ENCODE measurements at places on chromosomes 12 and 14.

DNA sequence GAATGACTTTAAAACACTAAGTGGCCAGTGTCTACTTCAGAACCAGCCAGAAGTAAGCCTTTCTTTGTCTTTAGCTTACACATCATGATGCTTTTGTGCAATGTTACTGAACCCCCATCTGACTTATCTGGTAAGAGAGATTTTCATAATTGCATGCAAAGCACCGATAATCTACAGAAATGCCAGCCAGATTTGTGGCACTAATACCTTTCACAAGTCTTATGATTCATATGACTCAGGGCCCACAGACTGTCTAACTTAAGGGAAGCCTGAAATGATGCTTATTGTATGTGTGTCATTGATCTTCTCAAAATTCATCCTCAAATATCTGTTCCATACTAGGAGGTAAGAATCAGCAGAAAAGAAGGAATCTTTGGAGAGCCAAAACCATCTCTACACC is 18.0 kb downstream of the IGF1 start:
- no peak for DNase-seq

DNA sequence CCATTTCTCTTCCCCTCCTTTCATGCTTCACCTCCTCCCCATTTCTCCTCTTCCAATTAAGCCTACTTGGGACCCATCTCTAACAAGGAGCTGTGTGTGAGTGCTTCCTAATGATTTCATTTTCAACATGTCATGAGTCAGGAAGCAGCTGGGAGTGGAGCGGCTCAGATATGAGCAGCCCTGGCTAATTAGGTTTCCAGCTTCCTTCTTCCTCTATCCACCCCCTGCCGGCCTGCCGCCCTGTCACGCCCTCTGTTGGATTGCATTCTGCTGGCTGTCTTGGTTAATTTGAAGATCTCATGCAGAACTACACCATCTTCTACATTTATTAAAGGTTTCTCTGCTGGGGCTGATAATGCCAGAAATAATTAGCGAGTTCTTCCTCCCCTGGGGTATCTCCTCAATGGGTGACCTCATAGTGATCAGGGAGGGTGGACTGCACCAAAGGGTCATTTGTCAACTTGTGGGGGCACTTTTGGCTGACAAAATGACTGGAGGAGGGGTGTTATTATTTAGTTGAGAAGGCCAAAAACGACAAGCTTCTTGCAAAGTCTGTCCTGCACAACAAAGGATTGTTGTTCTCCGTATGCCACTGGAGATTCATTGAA is 300.9 kb upstream of the SRRM4 start:
- no peak for DNase-seq

DNA sequence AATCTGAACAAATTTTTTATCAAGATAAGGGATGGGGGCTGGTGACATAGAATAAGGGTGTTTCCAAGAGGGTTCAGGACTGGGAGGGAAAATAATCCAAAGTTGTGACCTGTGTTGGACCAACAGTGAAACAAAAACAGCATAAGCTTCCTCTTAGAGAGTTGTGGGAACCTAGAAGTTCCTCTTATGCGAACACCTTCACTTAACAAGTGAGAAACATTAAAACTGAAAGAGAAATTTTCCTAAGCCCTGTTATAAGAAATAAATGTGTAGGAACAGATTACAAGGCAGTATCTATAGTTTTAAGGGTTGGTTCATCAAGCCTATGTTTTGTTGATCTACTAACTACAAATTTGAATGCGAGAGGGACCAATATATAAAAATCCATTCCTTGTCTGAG is 58.4 kb downstream of the LLPH start:
- DNase-seq: no peak

GRCh38 chr12:113232840-113233585 is 11.7 kb downstream of the TPCN1 start:
- DNase-seq: peak; percentile 21

DNA sequence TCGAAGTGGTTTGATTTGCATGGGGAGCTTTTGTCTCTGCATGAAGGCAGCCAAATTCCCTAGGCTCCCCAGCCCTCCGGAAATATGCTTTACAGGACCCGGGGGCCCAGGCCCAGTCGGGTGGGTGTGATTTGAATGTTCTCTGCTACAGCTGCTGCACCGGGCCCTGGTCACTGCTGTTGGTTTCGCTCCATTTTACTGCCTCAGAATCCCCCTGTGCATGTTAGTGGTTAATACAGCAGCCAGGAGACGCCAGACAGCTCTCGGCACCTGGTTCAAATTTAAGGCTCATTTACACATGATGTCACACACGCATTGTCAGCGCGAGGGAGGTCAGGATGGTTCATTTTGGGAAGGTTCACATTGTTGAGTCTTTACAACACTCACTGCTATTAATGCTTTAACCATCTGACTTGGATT is 99.6 kb downstream of the SLC38A6 start:
- DNase-seq: no peak

GRCh38 chr14:73782623-73783022 is 68.4 kb upstream of the PNMA1 start:
- no peak for DNase-seq

GRCh38 chr14:51396222-51396815 is 156.3 kb downstream of the TMX1 start:
- DNase-seq: no peak

DNA sequence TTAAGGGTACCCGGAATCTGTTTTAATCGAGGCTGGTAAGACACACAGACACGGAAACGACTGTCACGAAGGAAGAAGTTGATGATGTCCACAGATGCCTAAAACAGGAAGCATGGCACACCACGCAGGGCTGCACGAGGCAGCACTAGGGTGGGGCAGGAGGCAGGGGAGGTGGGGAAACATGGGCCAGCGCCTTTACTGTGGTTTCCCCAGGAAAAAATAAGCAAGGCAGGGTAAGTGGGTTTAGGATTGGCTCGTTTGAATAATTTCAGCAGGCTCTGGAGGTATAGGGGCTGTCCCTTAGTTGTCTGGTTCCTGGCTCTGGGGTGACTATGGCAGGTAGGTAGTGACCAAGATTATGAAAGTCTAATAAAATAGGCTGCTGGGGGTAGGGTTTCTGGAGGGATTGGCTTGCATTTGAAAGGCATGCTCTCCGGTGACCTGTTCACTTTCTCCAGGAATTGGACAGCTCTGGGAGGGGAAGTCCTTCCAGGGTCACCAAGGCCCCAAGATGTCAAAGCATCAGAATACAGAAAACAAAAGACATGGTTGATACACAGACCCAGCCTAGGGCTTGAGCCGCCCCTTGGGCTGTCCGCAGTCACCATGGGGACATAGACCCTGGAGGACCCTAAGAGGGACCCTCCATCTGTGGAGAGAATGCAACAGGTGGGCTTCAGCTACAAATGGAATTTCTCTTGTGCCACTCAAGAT is 35.3 kb downstream of the MAP1LC3B2 start:
- DNase-seq: no peak

DNA sequence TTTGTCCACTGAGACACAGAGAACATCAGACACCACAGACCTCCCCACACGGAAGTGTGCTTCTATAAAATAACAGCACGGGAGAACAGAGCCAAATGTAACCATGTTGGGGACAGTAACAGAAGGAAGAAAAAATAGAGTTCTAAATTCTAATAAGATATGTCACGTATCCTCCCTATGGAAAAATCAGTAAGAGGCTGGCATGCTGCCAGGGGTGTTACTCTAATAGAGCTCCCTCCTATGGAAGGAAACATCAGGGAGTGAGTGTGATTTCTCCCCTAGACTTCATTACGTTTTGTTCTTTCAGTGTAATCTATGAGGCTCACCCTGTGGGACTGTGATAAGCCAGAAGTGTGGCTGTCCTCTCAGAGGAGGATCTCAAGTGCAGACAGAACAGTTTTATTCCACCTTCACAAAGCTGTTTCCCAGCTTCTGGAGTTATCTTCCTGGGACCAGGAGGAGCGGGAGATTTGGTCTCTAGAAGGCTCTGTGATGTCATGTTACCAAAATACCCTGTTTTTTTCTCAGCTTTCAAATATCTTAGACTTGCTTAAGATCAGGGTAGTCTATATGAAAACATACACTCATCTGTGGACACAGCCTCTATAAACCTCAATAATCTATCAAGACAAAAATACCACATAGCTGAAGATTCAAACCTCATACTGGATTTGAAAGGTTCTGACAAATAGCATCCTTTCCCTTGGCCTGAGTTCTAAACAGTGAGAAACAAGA is 69.3 kb downstream of the ZFC3H1 start:
- DNase-seq: no peak

GRCh38 chr14:100529561-100530031 is 57.6 kb downstream of the BEGAIN start:
- no peak for DNase-seq

DNA sequence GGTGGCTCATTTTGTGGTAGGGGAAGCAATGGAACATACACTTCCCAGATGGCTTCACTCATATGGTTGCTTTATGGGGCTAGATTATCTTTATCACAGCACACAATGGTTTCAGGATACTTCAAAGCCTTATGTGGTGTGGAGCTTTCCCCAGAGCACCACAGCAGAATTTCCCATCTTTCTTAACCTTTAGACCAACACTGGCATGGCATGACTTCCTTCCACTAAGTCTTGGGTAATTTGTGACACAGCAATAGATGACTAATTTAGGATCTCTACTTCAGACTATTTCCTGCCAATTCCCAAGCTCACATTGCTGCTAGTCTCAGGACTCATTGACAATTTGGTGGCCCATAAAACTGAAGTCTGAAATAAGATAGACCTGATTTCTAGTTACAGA is 36.9 kb upstream of the DCN start:
- DNase-seq: no peak

DNA sequence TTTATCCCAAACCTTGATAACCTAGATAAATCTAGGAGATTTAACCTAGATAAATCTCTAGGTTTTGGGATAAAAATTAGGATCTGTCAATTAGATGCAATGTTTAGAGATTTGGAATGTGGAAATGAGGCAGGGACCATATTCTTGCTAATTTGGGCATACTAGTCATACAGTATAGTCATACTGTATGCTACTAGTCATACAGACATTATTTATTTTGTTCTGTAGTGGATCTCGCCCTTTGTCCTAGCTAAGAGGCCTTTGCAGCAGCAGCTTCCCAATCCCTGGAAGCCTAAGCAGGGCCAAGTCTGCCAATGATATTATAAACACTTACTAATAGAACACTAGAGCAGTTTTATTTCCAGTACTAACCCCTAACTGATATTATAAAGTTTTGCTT is 136.4 kb downstream of the CEP128 start:
- DNase-seq: no peak

GRCh38 chr12:113838896-113839295 is 127.2 kb downstream of the RBM19 start:
- no peak for DNase-seq

DNA sequence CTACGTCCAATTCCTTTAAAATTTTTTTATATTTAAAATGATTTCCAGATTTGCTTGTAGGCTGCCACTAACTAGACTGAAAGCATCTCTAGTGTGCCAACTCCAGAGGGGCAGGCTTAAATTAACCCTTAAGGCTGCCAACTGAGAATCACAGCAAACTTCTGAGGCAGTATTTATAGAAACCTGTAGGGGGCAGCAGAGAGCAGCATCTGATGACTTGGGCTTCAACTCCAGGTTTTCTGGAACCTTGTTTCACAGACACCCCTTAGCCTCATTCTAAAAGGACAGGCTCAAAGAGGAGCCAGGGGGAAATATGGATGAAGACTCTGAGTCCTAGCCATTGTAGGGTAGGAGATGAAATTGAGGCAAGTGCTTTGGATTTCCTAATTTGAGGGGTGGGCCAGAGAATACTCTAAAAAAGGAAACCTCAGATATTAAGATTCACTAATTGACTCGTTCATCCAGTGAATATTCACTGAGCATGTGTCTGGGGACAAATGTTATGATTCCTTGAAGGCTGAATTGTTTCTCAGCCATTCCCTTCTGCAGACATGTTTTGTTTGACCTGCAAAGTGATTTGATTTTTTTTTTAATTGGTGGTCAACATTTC is 63.3 kb upstream of the HSPB8 start:
- no peak for DNase-seq

- no peak for DNase-seq
These were observed 183.4 kb downstream of the ESR2 start for GRCh38 chr14:64110802-64111201.

GRCh38 chr12:77995436-77996167 is 164.9 kb downstream of the NAV3 start:
- DNase-seq: no peak

- no peak for DNase-seq
These were observed 126.9 kb downstream of the SLC38A6 start for GRCh38 chr14:61107869-61108493.

DNA sequence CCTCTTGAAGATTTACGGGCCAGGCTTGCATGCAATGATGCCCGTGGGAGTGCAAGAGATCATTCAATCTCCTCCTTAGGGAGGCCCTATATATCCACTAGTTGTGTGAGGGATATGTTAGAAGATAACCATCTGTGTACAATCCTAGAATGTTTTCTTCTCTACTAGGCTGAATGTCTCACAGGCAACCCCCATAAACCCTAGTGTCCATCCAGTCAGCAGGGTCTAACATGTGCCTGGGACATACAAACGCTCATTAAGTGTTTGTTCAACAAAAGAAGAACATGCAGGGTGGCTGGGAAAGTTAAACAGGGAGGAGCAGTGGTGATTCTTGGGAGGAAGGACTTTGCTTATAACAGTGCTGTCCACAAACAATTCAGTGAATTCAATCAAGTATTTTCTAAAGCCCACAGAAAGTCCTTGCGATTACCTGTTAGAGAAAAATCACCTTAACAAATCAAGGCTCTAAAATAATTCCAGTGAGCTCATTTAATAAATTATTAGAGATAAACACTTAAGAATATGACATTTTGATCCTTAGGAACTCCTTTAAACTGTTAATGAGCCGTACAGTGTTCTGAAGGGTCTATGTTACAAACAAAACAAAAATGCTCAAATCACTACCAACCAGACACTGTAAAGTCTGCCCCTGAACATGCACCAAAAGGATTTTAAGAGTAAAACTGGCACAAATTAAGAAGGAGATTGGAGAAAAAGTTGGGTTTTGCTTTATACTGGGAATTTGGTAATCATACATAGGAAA is 96.6 kb upstream of the FERMT2 start:
- DNase-seq: no peak

- DNase-seq: no peak
These were observed 488.5 kb upstream of the TBX3 start for GRCh38 chr12:115172521-115172920.

DNA sequence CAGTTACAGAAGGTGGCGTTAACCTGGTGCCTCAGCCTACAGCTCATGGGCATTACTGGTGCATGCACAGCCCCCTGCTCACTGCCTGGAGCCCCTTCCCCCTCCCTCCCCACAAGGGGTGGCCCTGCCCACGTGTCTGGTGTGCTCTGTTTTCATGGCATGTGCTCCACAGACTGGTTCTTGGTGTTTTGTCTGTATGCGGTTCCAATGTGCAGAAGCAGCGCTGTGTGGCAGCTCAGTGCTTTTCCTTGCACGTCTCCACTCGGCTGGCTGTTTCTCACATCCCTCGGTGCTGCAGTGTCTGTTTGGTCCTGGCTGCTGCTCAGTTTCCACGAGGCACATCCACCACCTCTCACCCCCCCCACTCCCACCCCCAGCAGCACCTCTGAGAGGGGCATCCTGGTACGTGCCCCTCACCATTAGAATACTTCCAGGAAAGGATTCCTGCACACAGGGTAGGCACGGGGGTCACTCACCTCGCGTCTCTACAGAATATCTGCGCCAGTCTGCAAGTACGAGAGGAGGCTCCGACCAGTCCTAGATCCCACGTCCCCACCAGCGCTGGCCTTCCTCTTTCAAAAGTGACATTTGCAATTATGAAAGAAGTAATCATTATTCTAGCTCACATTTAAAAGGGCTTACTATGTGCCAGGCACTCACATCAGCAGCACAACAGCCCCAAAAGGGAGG is 27.1 kb downstream of the DIO3 start:
- no peak for DNase-seq

GRCh38 chr14:69540654-69541335 is 33.9 kb downstream of the CCDC177 start:
- no peak for DNase-seq

GRCh38 chr12:40107098-40107802 is 1.4 kb upstream of the SLC2A13 start:
- peak; percentile 79 for DNase-seq
